Psoas muscle (tissue), 8 donors: ENCODE measurements at places on chromosomes 5 and 9. TPM values are rescaled to one million over a fixed set of nuclear protein-coding genes. Genes with fewer than 3 reads are reported as not detected.
A peak's percentile ranks its signal among the peaks of the same experiment; 100 is the strongest.

- no peaks in the 10 kb centered on the region for H3K4me1 ChIP-seq
- H3K4me3 ChIP-seq, result no peak overlapping the region
- no peak for DNase-seq
- H3K27ac ChIP-seq, result no peak overlapping the region
Observed at GRCh38 chr9:108582726-108583125, 273.1 kb downstream of the ACTL7B start.

The SEMA6A gene
- 3.9 TPM for total RNA-seq

The ANKRD18A gene
- not detected for total RNA-seq

- H3K4me1 ChIP-seq, result no peaks in the 10 kb centered on the region
- no peak for DNase-seq
- no peaks in the 10 kb centered on the region for H3K36me3 ChIP-seq
- no peak overlapping the region for H3K27ac ChIP-seq
- H3K4me3 ChIP-seq, result no peak overlapping the region
Observed at GRCh38 chr9:133731876-133732638, 6.1 kb downstream of the SARDH start.

The CBY3 gene
- total RNA-seq, result not detected

DNA sequence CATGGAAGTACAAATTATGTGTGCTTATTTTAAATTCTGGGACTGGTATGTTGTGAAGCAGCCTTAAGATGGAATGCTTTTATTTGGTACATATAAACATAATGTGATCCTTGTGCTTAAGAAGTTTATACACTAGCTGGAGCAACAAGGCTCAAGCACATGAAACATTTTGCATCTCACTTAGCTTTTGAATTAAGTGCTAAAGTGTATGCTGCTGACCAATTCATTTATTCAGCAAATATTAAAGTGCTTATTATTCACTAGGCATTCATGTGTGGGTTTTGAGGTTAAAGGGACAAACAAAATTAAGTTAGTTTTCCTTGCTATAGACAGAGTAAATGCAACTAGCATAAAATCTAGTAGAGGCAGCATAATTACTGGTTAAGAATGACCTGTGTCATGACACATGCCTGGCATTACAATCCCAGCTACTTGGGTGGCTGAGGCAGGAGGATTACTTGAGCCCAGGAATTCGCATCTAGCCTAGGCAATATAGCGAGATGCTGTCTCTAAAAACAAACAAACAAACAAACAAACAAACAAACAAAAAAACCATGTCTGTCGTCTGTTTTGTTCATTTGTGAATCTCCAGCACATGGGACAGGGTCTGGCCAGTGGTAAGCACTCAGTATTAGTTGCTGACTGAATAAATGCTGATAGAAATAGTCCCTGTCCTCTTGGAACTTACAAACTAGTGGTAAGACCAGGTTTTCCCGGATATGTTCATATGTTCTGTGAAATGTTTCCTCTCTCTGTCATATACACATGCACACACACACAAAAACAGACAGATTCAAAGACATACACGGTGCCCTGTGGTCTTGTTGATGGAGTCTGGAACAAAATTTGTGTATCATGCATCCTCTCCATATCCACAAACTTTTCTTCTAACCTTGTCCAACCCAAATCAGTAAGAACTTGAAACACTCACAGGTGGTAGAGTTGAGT lies 41.9 kb upstream of the TNFAIP8 start:
- H3K36me3 ChIP-seq, result no peaks in the 10 kb centered on the region
- no peak overlapping the region for H3K27ac ChIP-seq
- H3K27me3 ChIP-seq, result no peaks in the 10 kb centered on the region

DNA sequence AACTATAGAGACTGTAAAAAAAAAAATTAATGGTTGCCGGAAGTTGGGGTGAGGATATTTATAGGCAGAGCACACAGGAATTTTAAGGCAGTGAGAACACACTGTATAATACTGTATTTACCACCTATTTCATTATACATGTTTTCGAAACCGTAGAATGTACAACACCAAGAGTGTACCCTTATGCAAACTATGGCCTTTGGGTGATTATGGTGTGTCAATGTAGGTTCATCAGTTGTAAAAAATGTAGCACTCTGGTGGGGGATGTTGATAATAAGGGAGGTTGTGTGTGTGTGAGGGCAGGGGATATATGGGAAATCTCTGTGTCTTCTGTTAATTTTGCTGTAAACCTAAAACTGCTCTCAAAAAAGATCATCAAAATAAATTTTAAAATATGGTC lies 791.7 kb upstream of the CDH10 start:
- H3K27me3 ChIP-seq, result no peaks in the 10 kb centered on the region
- no peak overlapping the region for H3K27ac ChIP-seq
- no peaks in the 10 kb centered on the region for H3K36me3 ChIP-seq
- H3K4me3 ChIP-seq, result no peak overlapping the region
- no peak for DNase-seq

DNA sequence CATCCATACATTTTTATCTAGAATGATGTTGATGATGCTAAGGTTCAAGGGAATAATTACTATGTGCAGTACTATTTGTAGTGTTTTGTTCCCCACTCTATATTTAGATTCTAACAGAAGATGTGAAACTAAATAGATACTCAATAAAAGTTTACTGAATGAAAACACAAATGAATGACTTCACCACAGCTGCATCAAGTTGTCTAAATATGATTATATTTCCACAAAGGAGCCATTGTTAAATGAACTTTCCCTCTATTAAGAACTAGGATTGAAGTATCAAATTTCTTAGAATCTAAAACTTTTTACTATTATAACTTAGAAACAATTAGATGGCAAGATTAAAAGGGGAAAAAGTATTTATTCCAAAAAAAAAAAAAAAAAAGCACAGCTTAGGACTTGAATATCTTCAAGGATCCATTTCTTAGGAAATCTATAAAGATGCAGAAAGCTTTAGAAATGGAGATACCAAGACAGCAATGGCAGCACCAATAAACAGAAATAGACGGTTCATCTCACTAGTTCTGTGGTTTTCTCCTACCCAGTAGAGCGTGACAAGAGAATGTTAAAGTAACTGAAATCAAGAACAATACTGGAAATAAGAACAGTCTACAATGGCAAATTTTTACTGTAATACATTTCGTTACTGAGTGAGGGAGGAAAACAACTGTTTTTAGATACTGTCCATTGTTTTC lies 347.6 kb downstream of the EBF1 start:
- H3K36me3 ChIP-seq, result no peaks in the 10 kb centered on the region
- H3K4me3 ChIP-seq, result no peak overlapping the region
- no peak overlapping the region for H3K27ac ChIP-seq
- DNase-seq, result no peak

GRCh38 chr9:95284162-95285080 lies 33.1 kb downstream of the FANCC start:
- no peaks in the 10 kb centered on the region for H3K36me3 ChIP-seq
- no peak for DNase-seq
- no peak overlapping the region for H3K27ac ChIP-seq
- no peaks in the 10 kb centered on the region for H3K27me3 ChIP-seq
- peak overlapping the region; percentile 15 for H3K4me3 ChIP-seq
- peaks cover 5% of the 10 kb centered on the region for H3K4me1 ChIP-seq

DNA sequence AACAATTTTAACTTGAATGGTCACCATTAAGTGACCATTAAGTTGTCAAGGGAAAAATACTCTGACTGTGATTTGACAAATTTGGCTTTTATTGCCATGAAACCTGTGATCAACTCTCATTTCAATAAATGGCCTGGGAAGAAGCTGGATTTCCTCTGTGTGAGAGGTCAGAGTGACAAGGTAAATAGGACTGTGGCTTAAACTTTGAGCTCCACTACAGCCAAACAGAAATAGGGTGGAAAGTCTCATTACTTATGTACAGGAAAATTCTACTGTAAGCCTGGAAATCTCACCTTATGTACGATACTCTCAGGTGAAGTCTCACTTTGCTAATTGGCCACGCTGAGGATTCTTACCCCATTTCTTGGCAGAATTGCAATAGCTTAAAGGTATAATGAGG lies 67.3 kb downstream of the NPR3 start:
- no peaks in the 10 kb centered on the region for H3K36me3 ChIP-seq
- no peak overlapping the region for H3K4me3 ChIP-seq
- no peak for DNase-seq
- H3K27ac ChIP-seq, result no peak overlapping the region
- H3K4me1 ChIP-seq, result no peaks in the 10 kb centered on the region

- peaks cover 19% of the 10 kb centered on the region for H3K4me1 ChIP-seq
- no peak overlapping the region for H3K27ac ChIP-seq
- H3K27me3 ChIP-seq, result no peaks in the 10 kb centered on the region
- DNase-seq, result no peak
- H3K4me3 ChIP-seq, result no peak overlapping the region
Observed at GRCh38 chr9:93295456-93296076, 111.6 kb downstream of the WNK2 start.

GRCh38 chr9:77909306-77909705 lies 122.3 kb downstream of the GNAQ start:
- DNase-seq, result no peak
- H3K4me3 ChIP-seq, result no peak overlapping the region
- no peaks in the 10 kb centered on the region for H3K36me3 ChIP-seq
- H3K4me1 ChIP-seq, result peaks cover 20% of the 10 kb centered on the region
- H3K27me3 ChIP-seq, result no peaks in the 10 kb centered on the region

- no peak overlapping the region for H3K4me3 ChIP-seq
- H3K27me3 ChIP-seq, result no peaks in the 10 kb centered on the region
- no peaks in the 10 kb centered on the region for H3K36me3 ChIP-seq
- H3K4me1 ChIP-seq, result peaks cover 18% of the 10 kb centered on the region
Observed at GRCh38 chr9:108468364-108468763, 387.4 kb downstream of the ACTL7B start.

The TNPO1 gene
- 75.0 TPM for total RNA-seq

- no peak overlapping the region for H3K4me3 ChIP-seq
- no peaks in the 10 kb centered on the region for H3K4me1 ChIP-seq
- no peaks in the 10 kb centered on the region for H3K36me3 ChIP-seq
- no peak for DNase-seq
- H3K27me3 ChIP-seq, result no peaks in the 10 kb centered on the region
Observed at GRCh38 chr5:76337953-76338451, 65.1 kb upstream of the IQGAP2 start.

GRCh38 chr5:61200582-61201155 lies 38.4 kb upstream of the SMIM15 start:
- DNase-seq, result no peak
- no peaks in the 10 kb centered on the region for H3K27me3 ChIP-seq
- H3K27ac ChIP-seq, result no peak overlapping the region
- H3K4me3 ChIP-seq, result no peak overlapping the region
- no peaks in the 10 kb centered on the region for H3K36me3 ChIP-seq

GRCh38 chr5:114727358-114727757 lies 365.5 kb downstream of the KCNN2 start:
- no peaks in the 10 kb centered on the region for H3K36me3 ChIP-seq
- H3K4me1 ChIP-seq, result no peaks in the 10 kb centered on the region
- peaks cover 6% of the 10 kb centered on the region for H3K27me3 ChIP-seq
- DNase-seq, result no peak
- no peak overlapping the region for H3K27ac ChIP-seq

The AGGF1 gene
- 17.5 TPM for total RNA-seq
